Amygdala (tissue), 56 donors: ENCODE measurements at places on chromosomes 1 and 21.

GRCh38 chr21:45290948-45291612 lies 3.4 kb upstream of the POFUT2 start:
- no peak for DNase-seq

GRCh38 chr21:18041012-18041411 lies 203.6 kb upstream of the CHODL start:
- no peak for DNase-seq

DNA sequence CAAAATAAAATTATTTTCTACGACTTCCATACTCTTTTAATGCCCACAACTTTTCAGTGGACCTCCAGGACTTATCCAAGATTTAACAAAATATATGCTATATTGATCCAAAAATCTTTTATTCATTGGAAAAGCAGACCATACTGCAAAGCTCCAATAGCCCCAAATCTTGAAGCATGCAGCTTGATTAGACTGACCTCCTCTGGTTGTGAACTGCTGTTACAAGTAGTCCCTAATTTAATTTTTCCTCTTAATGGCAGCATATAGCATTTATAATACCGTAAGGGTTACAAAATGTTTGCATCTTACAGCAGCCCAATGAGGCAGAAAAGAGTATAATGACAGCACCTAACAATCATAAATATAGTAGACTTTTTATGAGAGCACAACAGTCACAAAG lies 49.8 kb downstream of the TPR start:
- DNase-seq = no peak

DNA sequence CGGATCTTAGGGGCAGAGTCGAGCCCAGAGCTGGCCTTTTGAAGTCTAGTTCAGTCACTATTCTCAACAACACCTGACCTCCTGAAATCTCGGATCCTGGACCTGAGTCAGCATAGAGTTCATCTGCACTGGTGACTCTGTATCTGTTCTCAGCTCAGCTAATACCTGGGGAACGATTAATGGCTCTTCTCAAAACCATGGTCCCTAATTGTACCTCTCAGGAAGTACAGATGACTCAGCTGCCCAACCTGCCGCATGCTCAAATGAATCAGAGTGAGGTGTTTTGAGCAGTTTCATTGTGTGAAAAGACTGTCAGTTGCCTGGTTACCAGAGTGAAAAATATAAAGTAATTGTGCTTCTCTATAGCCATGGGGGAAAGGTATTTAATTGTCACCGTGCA lies 89.2 kb downstream of the SLC35F3 start:
- no peak for DNase-seq

- DNase-seq = no peak
These were observed 121.2 kb downstream of the NRIP1 start for GRCh38 chr21:14943616-14944015.

DNA sequence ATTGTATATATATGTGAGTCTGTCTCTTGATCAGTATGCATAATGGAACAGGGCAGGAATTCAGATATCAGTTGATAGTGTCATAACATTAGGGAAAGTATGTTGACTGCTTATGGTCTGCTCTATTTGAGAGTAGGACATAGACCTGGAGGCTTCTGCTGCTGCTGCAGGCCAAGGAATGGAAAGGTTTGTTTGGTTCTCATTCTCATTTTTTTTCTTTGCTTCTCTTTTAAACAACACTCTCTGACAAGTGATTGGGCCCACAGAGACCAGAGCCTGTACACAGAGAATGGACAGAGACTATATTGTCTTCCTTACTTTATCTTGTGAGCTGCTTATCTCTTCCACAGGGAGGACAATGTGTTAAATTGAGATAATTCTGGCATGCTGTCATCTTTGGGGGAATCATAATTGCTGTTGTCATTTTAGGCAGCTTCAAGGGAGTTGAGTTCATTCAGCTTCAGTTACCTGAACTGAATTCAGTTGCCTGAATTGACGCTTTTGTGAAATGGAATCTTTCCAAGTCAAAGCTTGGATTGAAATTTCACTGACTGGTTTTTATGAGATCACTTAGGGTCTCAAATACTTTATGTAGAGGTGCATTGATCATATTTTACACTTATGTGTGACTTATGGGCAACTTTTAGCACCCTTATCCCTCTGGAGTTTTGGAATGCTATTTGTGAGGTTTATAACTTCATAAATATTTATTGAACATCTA lies 16.9 kb downstream of the CAP1 start:
- no peak for DNase-seq

- DNase-seq = no peak
These were observed 70.3 kb upstream of the JAK1 start for GRCh38 chr1:65036570-65037051.

GRCh38 chr1:234583755-234584419 lies 26.1 kb downstream of the IRF2BP2 start:
- DNase-seq = no peak

DNA sequence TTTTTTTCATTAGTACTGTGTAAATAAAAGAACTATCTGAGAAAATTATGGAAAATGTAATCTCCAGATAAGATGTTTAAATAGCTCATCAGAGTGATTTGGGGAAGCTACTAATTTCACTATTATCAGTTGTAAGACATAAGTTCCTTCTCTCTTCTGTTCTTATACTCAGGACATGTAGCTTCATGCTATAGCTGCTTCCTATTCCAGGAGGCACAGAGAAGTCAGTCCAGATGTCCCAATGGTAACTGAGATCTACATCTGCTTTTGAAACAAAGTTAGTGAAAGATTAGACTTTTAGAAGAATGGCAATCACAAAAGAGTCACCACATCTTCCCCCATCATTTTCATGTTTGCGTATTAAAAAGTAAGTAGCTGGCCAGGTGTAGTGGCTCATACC lies 5.6 kb downstream of the MAP3K21 start:
- DNase-seq = no peak

- no peak for DNase-seq
These were observed 526 bp downstream of the TPR start for GRCh38 chr1:186374303-186375151.

DNA sequence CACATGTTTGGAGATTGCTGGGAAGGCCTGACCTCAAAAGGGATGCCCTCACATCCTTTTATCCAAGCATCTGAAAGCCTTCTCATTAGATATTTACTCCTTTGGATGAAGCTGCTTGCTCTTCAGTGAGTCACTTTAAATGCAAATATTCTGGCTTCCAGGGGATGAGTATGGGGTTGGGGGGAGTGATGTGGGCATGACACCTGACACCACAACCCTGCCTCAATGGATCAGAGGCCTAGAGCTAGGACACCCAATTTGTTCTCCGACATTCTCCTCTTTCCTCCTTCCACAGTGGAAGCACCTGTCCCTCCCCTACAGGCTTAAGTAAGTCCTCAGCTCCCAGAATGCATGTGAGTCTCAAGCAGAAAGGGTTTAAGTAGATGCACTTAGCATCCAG lies 238.3 kb downstream of the OMA1 start:
- DNase-seq = no peak

- DNase-seq = no peak
These were observed 124.3 kb downstream of the ATG4C start for GRCh38 chr1:62908168-62908695.
